ENCODE measurements at places on chromosomes 5 and 9.

GRCh38 chr5:1108865-1109174, 3.0 kb downstream of the SLC12A7 start:
- no peak for DNase-seq
- peaks cover 7% of the 10 kb centered on the region for H3K4me1 ChIP-seq
- H3K36me3 ChIP-seq, result no peaks in the 10 kb centered on the region
- H3K4me3 ChIP-seq, result no peak overlapping the region
- no peak overlapping the region for H3K27ac ChIP-seq
- no peaks in the 10 kb centered on the region for H3K27me3 ChIP-seq

DNA sequence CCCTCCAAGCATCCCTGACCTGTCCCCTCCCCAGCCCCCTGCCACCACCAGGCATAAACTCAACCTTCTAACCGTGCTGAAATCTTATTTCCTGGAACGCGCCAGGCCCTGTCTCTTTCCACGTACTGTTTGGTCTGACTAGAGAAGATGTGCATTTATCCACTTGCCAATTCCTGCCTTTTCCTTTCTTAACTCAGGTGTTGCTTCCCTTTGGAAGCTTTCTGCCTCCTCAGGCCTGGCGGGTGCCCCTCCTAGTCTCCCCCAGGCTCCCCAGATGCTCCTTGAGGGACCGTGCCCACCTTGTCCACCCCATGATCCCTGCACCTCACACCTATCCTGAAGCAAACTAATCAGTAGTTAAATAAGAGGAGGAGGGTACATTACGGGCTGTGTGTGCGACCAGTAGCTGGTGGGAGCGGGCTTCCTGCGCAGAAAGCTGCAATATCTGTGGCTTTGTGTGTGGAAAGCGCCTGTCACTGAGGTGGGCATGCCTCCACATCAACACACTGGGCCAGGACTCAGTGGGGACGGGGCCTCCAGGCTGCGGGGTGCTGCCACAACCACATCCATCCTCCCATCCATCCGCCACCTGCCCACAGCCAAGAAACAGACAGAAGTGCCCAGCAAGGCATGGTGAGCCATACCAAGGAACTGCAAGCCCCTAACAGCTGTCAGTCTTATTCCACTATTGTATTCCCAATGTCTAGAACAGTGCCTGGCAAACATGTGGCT, 73.5 kb downstream of the COL23A1 start:
- H3K27ac ChIP-seq, result no peak overlapping the region
- no peaks in the 10 kb centered on the region for H3K27me3 ChIP-seq
- no peak overlapping the region for H3K4me3 ChIP-seq
- no peaks in the 10 kb centered on the region for H3K4me1 ChIP-seq
- no peak for DNase-seq

GRCh38 chr5:124538191-124538590, 208.2 kb downstream of the ZNF608 start:
- H3K4me3 ChIP-seq, result no peak overlapping the region
- H3K27me3 ChIP-seq, result no peaks in the 10 kb centered on the region
- no peaks in the 10 kb centered on the region for H3K36me3 ChIP-seq
- H3K27ac ChIP-seq, result no peak overlapping the region
- no peak for DNase-seq

GRCh38 chr5:107467137-107467932, 203.4 kb downstream of the EFNA5 start:
- H3K36me3 ChIP-seq, result no peaks in the 10 kb centered on the region
- H3K27me3 ChIP-seq, result no peaks in the 10 kb centered on the region
- DNase-seq, result no peak
- peaks cover 31% of the 10 kb centered on the region for H3K4me1 ChIP-seq
- no peak overlapping the region for H3K27ac ChIP-seq
- H3K4me3 ChIP-seq, result no peak overlapping the region

DNA sequence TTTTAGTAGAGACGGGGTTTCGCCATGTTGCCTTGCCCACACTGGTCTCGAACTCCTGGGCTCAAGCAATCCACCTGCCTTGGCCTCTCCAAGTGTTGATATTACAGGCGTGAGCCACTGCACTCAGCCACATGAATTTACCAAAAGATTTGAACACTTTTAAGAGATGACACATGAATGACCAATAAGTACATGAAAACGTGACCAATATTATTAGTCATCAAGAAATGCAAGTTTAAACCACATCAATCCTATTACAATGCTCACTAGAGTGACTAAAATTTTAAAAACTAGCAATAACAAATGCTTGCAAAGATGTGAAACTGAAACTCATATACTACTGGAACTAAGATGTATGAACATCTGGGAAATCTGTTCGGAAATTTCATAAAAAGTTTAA, 54.3 kb downstream of the NR6A1 start:
- no peak for DNase-seq
- H3K4me3 ChIP-seq, result no peak overlapping the region
- peaks cover 5% of the 10 kb centered on the region for H3K4me1 ChIP-seq
- no peak overlapping the region for H3K27ac ChIP-seq
- no peaks in the 10 kb centered on the region for H3K36me3 ChIP-seq

DNA sequence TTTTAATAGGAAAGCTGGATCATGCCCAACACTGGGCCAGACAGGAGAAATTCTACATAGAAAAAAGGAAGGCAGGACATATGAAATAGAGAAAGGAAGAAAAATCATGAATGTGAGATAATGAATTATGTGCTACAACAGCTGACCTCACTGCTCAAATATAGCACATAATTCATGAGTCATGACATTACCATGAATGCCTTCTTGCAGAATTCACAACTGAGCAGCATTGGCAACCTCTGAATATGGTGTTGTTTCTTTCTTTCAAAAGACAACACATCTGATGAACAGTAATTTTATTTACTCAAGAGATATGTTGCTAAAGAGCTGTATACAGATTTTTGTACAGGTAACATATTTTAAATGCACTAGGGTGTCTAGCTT, 34.4 kb downstream of the APBA1 start:
- no peaks in the 10 kb centered on the region for H3K27me3 ChIP-seq
- no peak for DNase-seq
- H3K27ac ChIP-seq, result no peak overlapping the region
- H3K4me1 ChIP-seq, result no peaks in the 10 kb centered on the region

GRCh38 chr9:83978992-83979811, 813 bp downstream of the HNRNPK start:
- H3K4me3 ChIP-seq, result peak overlapping the region; percentile 96
- peak; percentile 43 for DNase-seq
- H3K27me3 ChIP-seq, result no peaks in the 10 kb centered on the region

DNA sequence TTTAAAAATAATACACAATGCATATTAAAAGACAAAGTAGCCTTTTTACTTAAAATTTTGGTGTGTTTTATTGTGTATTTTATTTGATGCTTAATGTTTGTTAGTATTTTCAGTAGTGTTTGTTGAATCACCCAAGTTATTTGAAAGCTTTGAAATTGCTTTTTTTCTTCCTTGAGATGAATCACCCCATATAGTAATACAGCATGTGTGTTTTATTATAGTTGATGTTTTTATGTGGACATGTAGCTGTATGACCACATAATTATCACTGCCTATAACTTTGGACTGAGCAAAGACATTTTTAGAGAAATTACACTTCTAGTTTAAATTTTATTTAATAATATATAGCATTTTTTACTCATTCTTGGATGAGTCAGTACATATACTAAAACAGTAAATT, 18.0 kb downstream of the FAM174A start:
- H3K27ac ChIP-seq, result no peak overlapping the region
- H3K36me3 ChIP-seq, result no peaks in the 10 kb centered on the region
- no peak overlapping the region for H3K4me3 ChIP-seq
- DNase-seq, result no peak

GRCh38 chr5:128984480-128984879, 19.2 kb downstream of the SLC27A6 start:
- no peaks in the 10 kb centered on the region for H3K36me3 ChIP-seq
- no peaks in the 10 kb centered on the region for H3K27me3 ChIP-seq
- H3K4me3 ChIP-seq, result no peak overlapping the region
- peak overlapping the region; percentile 27 for H3K27ac ChIP-seq
- peaks cover 4% of the 10 kb centered on the region for H3K4me1 ChIP-seq

DNA sequence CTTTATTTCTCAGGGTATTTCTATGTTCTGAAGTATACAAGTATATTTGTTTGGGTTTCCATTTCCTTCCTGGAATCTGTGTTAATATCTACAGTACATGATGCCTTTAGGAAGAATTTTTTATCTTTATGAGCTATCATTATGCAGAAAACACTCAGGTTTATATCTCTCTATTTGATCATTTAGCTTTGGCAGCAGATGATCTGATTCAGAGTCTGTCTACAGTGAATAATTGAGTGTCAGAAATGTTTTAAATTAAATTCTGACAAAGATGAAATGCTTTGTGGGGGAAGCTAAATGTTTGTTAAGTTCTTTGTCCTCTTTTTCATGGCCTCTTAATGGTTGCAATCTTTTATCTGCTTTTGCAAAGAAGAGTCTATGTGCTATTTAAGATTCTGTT, 2141.0 kb upstream of the ACO1 start:
- no peaks in the 10 kb centered on the region for H3K27me3 ChIP-seq
- H3K36me3 ChIP-seq, result no peaks in the 10 kb centered on the region
- no peak for DNase-seq

- no peak overlapping the region for H3K4me3 ChIP-seq
- no peaks in the 10 kb centered on the region for H3K36me3 ChIP-seq
- no peak overlapping the region for H3K27ac ChIP-seq
- H3K4me1 ChIP-seq, result peaks cover 6% of the 10 kb centered on the region
- DNase-seq, result no peak
Measured at GRCh38 chr5:53879708-53880323, 319.4 kb downstream of the NDUFS4 start.

- no peak for DNase-seq
- H3K27ac ChIP-seq, result no peak overlapping the region
- H3K27me3 ChIP-seq, result no peaks in the 10 kb centered on the region
- H3K36me3 ChIP-seq, result no peaks in the 10 kb centered on the region
- no peak overlapping the region for H3K4me3 ChIP-seq
Measured at GRCh38 chr5:143550986-143551630, 147.6 kb upstream of the NR3C1 start.

- H3K27ac ChIP-seq, result no peak overlapping the region
- H3K4me1 ChIP-seq, result peaks cover 13% of the 10 kb centered on the region
- H3K4me3 ChIP-seq, result no peak overlapping the region
- no peak for DNase-seq
- H3K27me3 ChIP-seq, result no peaks in the 10 kb centered on the region
Measured at GRCh38 chr5:14851999-14852526, 19.5 kb downstream of the ANKH start.

GRCh38 chr9:121179930-121180681, 21.6 kb downstream of the RAB14 start:
- no peaks in the 10 kb centered on the region for H3K36me3 ChIP-seq
- no peak for DNase-seq
- H3K27ac ChIP-seq, result no peak overlapping the region
- H3K4me3 ChIP-seq, result no peak overlapping the region

- no peak overlapping the region for H3K4me3 ChIP-seq
- peaks cover 7% of the 10 kb centered on the region for H3K36me3 ChIP-seq
- H3K4me1 ChIP-seq, result peaks cover 2% of the 10 kb centered on the region
- H3K27me3 ChIP-seq, result no peaks in the 10 kb centered on the region
Measured at GRCh38 chr9:20995616-20996015, 35.8 kb downstream of the HACD4 start.

DNA sequence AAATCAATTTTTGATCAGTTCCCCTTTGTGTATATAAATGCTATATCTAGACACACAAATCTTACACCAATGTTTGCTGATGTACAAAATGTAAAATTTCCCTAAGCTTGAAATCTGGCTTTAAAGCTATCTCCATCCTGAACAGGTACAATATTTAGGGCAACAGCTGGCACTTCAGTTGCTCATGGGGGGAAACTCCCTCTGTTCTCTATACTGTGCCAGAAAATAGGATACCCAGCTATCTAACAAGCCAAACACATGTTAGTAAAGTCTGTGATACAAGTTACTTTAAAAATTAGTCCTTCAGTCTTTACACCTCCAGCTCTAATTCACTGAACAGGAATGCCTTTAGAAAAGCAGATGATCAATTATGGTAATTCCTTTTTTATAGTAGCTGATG, 191.8 kb downstream of the SLF1 start:
- no peaks in the 10 kb centered on the region for H3K36me3 ChIP-seq
- DNase-seq, result no peak
- H3K27ac ChIP-seq, result no peak overlapping the region
- H3K4me1 ChIP-seq, result no peaks in the 10 kb centered on the region
- H3K4me3 ChIP-seq, result no peak overlapping the region
- H3K27me3 ChIP-seq, result no peaks in the 10 kb centered on the region

- DNase-seq, result no peak
- H3K4me1 ChIP-seq, result no peaks in the 10 kb centered on the region
- no peaks in the 10 kb centered on the region for H3K36me3 ChIP-seq
- H3K4me3 ChIP-seq, result no peak overlapping the region
- no peaks in the 10 kb centered on the region for H3K27me3 ChIP-seq
Measured at GRCh38 chr9:103014242-103014641, 19.1 kb downstream of the CYLC2 start.

DNA sequence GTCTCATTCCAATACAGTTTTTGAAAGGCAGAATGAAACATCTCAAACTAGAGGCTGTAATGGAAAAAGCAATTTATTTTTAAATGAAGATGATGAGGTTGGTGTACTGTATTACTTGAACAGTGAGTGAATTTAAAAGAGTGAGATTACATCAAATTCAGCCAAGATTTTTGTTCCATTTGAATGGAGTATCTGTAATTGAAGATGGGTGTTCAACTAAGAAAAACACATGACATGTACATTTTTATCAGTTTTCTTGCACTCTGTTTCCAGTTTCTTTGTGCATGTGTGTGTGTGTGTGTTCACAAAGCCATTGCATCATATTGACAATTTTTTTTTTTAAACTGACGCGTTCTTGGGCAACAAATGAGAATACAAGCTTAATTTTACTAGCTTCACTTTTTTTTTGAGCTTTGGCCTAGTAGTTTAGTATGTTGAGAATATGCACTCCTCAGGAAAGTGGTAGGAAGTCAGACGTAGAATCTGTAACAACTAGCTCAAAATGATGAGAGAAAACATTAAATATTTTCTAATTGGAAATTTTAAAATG, 243.5 kb downstream of the MAST4 start:
- H3K4me3 ChIP-seq, result no peak overlapping the region
- DNase-seq, result no peak
- no peak overlapping the region for H3K27ac ChIP-seq
- H3K4me1 ChIP-seq, result no peaks in the 10 kb centered on the region
- no peaks in the 10 kb centered on the region for H3K36me3 ChIP-seq

- no peak overlapping the region for H3K27ac ChIP-seq
- no peaks in the 10 kb centered on the region for H3K36me3 ChIP-seq
- H3K27me3 ChIP-seq, result no peaks in the 10 kb centered on the region
- no peak overlapping the region for H3K4me3 ChIP-seq
- DNase-seq, result no peak
Measured at GRCh38 chr9:127004946-127005769, 90.6 kb downstream of the RALGPS1 start.

DNA sequence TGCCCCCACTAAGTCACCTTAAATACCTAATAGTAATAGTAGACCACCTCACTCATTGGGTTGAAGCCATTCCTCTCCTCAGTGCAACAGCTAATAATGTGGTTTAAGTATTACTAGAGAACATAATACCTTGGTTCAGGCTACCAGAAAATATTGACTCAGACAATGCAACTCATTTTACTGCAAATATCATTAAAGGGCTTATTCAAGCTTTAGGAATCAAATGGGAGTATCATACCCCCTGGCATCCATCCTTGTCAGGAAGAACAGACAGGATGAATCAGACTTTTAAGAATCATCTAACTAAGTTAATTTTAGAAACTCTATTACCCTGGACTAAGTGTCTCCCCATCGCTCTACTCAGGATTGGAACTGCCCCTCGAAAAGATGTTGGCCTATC, 6.8 kb upstream of the RNF180 start:
- no peaks in the 10 kb centered on the region for H3K36me3 ChIP-seq
- DNase-seq, result no peak
- no peak overlapping the region for H3K4me3 ChIP-seq
- H3K4me1 ChIP-seq, result no peaks in the 10 kb centered on the region
